GM23248 (cell line): ENCODE measurements at places on chromosomes 6 and 20.

DNA sequence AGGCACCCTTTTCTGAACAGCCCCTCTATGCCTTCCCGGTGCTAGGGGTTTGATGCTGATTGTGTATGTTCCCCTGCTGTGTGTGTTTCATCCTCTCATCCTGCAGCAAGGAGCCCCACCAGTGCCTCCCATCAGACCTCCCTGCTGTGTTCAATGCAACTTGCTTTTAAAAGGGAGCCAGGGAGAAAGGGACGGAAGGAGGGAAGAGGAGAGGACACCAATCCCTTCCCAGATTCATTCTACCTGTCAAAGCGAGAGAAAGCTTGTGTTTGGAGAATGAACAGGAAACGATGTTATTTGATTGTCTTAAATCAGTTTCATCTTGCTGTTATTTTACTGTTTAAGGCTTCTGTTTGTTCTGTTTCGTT is 259.2 kb downstream of the ADGB start:
- no peak for DNase-seq

DNA sequence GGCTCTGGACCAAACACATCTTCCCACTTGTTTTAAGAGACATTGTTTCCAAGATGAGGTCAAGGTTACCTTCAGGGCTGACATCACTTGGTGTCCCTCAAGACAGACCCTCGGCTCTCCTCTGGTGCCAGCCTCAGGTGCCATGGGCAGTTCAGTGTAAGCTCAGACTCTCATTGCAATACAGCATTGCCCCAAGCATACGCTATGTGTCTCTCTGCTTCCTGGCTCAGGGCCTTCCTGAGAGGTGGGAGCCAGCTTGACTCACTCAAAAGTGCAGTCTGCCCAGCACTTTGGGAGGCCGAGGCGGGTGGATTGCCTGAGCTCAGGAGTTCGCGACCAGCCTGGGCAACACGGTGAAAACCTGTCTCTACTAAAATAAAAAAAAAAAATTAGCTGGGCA is 51.7 kb downstream of the SLC24A3 start:
- no peak for DNase-seq

DNA sequence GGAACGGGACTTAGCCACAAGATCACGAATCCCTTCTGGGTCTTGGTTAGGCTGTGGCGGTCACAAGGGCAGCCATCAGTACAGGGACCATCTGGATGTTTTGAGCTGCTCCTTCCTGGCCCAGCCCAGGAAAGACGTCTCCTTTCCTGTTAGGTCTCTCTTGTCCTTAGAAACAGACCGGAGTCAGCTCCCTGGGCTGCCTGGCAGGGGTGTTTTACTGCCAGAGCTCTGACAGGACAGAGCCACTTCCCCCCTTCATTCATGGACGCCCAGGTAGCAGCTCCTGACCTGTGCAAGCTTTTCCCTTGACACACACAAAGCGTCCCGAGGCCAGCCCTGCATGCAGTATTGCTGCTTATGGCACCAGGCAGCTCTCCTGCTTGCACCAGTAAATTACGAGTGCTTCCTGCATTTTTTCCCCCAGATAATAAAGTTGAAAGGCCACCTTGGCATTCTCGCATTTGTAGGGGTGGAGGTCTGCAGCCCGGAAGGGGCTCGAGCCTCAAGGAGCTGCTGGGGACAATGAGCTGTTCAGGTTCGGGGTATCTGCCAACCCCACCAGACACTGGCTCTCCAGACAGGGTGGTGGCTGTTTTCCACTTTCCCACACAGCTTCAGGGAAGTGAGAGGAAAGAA is 87.4 kb downstream of the NOL4L start:
- no peak for DNase-seq

GRCh38 chr20:40314278-40314677 is 374.8 kb downstream of the MAFB start:
- no peak for DNase-seq

DNA sequence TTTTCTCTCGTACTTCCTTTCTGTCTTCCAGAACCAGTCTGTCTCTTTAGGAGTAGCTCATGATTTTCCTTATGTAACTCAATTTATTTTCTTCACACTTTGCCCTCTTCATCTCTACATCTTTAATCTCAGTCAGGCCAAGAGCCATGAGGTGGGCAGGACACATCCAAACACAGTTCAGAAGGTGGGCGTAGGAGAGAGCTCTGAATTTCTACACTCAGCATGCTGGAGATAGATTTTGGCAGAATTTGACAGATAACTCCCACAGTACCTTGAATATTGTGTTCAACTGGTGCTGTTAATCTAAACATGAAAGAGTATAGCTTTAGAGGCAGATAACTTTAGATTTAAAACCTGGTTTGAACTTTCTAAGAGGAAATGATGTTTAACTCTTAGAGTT is 23.8 kb upstream of the ZBTB24 start:
- no peak for DNase-seq

GRCh38 chr6:135397172-135397952 is 100.2 kb downstream of the AHI1 start:
- DNase-seq, result no peak

DNA sequence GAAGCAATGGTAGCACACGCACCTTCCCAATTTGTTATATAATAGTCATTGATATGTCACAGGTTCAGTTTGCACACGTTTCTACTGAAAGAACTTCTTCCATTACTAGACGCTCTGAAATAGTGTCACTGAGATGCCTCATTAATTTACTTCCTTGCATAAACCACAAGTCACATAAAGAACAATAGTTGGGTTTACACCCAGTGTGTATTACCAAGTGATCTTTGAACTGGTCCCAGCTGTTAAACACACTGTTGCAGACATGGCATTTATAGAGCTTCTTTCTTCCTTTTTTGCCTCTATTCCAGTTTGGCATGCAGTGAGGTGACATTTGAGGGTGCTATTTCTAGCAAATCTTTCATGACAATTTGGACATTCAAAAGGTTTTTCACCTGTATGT is 245.3 kb downstream of the EPM2A start:
- no peak for DNase-seq

DNA sequence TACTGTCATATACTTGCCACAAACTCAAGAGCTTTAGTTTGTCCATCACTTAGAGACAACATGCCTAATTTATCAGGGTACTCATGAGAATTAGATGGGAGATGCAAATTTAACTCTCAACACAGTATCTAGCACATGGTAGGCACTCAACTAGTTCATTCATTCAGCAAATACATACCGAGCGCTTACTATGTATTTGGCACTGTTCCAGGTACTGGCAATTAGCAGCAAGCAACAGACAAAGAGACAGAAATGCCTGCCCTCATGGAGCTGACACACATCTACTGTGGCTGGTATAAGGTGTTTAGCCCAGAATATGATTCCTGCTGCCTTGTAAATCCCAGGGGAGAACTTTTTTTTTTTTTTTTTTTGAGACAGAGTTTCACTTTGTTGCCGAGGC is 4.8 kb downstream of the MICAL1 start:
- DNase-seq, result no peak
